ENCODE measurements at places on chromosomes 3 and 15.

DNA sequence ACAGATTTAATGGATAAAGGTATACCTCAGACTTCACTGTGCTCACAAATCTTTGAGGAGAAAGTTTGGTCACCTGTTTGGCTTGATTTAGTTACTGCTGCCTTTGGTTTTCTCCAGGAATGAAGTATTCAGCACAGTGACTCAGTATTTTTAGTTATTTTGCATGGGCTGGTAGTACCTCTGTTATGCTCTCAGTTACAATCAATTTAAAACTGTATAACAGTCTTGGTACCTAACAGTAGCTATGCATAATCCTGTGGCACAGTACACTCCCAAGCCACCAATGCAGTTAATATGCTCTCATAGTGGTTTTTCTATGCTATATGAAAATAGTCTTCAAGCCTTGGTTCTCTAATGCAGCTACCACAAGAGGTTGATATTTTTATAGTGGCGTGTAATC lies 11.9 kb upstream of the EIF3J start:
- no peak for DNase-seq

GRCh38 chr15:45182996-45183395 lies 4.8 kb downstream of the SHF start:
- DNase-seq, result no peak

GRCh38 chr3:51328206-51328605 lies 56.9 kb upstream of the MANF start:
- no peak for DNase-seq

DNA sequence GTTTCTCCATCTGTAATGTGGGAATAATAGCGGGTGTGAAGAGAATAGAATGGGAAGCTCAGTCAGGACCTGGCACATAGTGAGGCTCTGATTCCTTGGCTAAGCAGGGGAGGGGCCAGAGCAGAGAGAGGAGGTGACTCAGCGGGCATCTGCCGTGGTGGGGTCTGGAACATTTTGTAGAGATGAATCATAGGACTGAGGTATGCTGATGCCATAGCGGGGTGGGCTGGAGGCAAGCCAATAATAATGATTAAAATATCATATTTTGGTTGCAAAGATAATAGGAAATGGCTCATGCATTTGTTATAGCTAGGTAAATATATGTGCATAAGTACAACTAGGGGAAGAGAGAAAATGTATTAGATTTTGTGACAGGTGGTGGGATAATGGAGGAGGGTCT lies 11.2 kb downstream of the TGM4 start:
- DNase-seq, result no peak

DNA sequence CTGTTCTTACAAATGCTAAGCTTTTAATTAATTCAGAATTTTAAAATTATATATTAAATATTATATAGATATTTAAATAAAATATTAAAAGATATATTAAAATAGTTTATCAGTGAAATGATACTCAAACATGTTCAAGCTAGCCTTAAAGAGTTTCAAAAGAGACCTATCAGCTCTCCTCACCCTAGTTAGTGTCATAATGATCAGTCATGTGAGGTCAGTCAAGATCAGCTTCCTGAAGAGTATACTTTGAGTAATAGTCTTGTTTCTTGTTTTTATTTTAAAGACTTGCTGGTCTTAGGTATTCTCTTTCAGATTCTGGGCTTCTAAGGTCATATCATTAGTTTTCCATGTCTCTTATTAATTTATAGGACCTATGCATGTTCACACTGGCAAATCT lies 14.5 kb downstream of the EXOG start:
- DNase-seq, result peak; percentile 22

DNA sequence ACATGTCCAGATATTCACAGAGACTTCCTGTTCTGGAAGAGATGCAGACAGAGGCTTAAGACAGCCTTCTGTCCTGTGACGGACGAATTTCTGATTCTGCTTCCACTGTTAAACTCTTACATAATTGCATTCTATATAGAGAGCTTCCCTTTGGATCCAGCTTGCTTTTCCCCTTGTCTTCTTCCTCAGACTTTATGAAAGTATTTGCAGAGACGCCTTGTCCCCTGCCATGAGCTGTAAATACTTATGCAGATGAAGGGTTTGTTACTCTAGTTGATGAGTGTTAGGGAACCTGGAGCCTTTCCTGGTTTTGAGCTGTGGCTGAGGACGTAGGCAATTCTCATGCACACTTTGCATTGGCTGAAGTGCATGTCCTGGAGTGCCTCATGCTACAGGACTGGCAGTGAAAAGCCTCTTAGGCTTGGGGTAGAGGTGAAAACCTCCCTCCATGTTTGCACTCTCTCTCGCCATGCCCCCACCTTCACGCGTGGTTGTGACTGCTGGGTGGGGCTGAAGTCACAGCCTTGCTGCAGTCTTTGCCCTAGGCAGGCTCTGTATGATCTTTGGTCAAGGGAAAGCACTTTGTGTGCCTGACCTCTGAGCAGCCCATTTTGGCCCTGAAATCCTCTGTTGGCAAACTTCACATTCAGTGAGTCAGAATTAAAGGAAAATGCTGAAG lies 286.6 kb downstream of the PTPRG start:
- no peak for DNase-seq

DNA sequence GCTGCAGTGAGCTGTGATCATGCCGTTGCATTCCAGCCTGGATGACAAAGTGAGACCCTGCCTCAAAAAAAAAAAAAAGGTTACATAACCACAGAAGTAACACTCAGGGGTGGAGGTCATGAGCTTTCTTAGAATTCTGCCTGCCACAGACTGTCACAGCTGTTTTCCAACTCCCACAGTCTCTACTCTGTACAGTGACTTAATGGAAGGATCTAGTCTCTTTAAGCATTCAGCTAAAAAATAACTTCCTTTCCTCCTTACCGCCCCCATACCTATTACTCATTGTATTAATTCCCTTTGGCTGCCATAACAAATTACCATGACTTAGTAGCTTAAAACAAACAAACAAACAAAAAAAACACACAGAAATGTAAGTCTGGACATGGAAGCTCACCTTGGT lies 99.6 kb upstream of the UBE2E1 start:
- DNase-seq, result peak; percentile 71

DNA sequence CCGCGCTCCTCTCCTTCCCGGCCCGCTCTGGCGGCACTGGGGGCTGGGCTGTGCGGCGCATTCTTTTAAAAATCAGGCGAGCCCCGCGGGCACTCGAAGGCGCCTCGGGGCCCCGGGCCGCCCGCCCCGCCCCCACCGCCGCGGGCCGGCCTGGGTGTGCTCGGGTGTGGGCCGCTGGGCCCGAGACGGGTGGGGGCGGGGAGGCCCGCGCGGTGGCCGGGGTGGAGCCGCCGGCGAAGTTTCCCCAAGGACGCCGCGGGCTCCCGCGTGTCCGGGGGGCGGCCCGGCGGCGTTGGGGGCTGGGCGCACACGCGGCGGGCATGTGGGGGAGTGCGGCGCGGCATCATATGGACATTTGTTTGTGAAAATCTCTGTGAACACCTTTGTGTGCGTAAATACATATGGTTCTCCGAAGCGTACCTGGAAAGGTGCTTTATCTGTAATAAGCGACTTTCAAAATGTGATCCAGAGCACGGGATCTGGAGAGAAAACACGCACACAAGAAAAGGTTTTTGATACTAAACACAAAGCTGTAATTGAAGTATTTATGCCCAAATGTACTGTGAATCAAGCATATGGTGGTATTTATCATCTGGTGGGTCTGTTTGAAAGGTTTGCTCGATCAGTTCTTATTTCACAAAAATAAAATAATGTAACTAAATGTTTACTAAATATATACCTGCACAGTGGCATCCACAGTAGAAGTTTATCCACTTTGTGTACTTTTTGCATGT lies 612 bp upstream of the TBL1XR1 start:
- DNase-seq, result peak; percentile 42

DNA sequence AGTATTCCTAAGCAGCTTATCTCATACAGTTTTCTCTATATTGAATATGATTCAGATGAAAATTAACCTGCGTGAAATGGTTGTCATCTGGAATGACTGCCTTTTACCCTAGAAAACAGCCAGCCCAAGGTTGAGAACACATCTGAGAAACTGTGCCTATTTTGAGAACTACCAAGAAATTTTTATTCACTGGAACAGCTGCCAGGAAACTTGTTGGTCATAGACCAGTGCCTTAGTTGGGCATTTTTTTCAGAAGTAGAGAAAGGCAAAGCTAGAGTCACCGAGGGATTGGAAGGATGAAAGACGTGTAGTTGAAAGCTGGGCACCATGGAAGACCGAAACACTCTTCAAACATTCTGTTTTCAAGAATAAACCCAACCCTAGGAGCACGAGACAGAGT lies 277.1 kb downstream of the LPP start:
- peak; percentile 19 for DNase-seq

DNA sequence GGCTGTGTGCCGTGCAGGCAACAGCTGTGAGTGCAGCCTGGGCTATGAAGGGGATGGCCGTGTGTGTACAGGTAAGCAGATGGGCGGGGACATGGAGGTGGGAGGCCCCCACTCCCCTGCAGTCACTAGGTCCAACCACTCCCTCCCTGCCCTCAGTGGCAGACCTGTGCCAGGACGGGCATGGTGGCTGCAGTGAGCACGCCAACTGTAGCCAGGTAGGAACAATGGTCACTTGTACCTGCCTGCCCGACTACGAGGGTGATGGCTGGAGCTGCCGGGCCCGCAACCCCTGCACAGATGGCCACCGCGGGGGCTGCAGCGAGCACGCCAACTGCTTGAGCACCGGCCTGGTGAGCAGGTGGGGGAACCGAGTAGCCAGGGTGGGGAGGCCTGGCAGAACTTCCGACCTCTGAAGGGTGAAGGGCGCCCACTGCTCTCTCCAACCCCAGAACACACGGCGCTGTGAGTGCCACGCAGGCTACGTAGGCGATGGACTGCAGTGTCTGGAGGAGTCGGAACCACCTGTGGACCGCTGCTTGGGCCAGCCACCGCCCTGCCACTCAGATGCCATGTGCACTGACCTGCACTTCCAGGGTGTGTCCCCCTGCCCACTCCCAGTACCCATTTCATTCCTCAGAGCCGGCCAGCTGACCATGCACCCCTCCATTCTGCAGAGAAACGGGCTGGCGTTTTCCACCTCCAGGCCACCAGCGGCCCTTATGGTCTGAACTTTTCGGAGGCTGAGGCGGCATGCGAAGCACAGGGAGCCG lies 11.6 kb downstream of the NT5DC2 start:
- no peak for DNase-seq

- DNase-seq, result peak; percentile 53
Observed at GRCh38 chr15:52440414-52440813, 88.3 kb downstream of the MYO5A start.

DNA sequence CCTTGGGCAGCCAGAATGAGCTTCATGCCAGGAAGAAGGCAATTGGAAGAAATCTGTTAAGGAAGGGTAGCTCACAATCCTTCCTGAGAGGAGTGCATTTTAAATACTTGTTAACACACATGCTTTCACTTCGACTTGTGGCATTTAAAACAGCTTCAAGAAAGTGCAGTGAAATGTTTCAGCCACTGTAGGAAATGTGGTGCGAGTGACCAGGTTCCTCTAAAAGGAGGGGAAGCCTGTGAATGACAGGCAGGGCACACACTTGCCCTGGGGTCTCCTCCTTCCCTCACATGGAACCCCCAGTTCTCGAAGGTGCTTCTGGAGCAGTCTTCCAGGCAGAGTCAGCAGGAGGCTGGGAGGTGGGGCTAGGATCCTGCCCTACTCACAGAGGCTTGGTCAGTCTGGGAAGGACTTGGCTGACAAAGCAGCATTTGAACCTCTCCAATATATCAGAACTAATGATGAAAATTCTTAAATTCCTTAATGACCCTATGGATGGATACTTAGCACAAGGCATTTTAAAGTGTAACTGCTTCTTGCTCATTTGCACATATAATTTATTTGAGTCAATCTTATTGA lies 358.6 kb downstream of the CHST2 start:
- DNase-seq, result peak; percentile 11

- DNase-seq, result no peak
Observed at GRCh38 chr15:57391537-57391936, 15.2 kb downstream of the CGNL1 start.

DNA sequence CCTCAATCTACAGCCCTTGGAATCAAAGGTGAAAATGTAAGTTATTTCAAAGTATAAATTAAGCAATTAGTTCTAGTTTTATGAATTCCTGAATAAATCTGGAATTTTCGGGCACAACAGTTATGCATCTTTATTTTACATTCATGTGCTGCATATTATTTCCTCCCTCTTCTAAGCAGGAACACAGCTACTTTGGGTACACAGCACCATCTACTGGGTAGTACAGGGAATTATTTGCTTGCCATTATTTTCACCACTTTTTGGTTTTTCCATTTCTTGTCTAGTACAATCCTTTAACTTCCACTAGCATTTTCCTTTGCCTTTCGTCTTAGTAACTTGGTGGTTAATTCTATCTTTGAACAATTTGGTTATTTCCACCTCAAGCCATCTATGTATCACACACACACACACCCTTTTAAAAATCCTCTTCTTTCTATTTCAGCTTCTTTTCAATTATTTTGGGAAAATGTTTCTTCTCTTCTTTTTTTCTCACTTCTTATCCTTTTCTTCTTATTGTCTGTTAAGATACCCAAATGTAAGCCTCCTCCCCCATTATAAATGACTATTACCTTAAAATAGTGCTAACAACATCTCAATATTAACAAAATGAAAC lies 451.0 kb downstream of the MFSD1 start:
- peak; percentile 35 for DNase-seq

- no peak for DNase-seq
Observed at GRCh38 chr3:28575746-28576613, 227.4 kb upstream of the AZI2 start.

DNA sequence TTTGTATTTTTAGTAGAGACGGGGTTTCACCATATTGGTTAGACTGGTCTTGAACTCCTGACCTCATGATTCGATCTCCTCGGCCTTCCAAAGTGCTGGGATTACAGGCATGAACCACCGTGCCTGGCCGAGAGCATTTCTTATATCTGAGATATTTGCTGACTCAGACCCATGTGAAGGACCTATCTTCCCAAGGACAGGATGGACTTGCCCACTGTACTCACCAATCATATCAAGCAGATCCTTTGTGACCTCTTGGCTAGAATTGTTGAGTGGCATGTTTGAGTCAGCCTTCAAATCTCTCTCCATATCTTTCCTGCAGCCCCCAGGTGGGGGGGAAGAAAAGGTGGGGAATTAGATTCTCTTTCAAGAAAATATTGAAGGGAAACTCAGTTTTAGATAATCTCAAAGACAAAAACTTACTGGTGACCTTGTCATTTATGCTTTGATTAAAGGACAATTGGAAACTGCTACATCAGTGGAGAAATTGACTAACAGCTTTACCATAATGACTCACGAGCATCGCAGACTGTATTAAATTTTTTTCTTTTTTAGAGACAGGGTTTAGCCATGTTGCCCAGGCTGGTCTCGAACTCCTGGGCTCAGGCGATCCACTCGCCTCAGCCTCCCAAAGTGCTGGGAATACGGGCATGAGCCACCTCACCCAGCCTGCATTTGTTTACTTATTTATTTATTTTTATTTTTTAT lies 3.1 kb downstream of the C3orf62 start:
- no peak for DNase-seq
